ENCODE measurements at places on chromosomes 11 and 22.
A peak's percentile ranks its signal among the peaks of the same experiment; 100 is the strongest.

DNA sequence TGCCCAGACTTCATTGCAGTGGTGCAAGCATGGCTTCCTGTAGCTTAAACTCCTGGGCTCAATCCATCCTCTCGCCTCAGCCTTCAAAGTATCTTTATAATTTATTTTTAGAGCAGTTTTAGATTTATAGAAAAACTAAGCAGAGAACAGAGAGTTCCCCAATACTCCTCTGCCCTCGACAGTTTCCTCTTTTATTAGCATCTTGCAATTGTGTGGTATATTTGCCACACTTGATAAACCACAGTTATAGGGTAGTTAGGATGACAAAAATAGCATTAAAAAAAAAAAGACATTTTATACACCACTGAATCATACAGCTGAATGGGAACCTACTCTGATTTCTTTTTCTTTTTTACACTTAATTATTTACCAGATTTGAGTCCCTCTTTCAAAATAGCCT, 31.2 kb downstream of the MS4A2 start:
- DNase-seq = no peak

DNA sequence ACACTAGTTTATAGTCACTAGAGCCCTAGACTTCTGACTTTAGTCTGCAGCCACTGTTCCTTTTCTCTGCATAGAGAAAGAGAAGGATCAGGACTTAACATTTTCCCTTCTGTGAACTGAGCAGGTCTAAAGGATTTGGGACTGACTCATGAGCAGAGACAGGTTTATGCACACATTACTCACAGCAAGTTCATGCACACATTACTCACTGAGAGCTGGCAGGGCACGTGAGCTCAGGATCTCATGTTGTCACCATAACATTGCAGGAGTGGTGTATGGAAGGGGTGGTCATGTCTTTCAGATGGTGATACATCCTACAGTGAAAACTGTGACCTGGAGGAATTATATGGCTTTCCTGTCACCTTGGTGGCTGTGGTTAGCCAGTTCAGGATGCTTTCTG, 56.4 kb downstream of the CEP164 start:
- DNase-seq = no peak

DNA sequence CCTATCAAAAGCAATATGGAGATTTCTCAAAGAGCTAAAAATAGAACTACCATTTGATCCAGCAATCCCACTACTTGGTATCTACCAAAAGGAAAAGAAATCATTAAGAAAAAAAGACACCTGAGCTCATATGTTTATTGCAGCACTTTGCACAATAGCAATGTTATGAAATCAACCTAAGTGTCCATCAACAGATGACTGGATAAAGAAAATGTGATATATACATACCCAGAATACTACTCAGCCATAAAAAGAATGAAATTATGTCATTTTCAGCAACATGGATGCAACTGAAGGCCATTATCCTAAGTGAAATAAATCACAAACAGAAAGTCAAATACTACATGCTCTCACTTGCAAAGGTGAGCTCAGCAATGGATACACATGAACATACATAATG, 1565.5 kb upstream of the RAG2 start:
- DNase-seq = no peak

DNA sequence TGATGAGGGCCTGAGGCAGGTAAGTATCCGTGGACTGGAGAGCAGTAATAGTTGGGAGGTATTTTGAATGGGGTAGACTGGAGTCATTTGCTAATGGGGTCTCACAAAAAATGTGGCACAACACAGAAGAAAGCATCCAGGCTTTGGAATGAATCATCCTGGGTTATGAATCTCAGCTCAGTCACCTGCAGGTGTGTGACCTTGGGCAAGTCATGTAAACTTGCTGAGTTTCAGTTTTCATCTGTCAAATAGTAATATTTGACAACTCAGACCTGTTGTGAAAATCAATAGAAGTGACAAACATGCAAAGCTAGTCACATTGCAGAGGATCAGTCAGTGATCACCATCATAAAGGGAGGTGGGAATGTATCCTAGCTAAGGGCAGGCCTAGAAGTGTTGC, 232.0 kb upstream of the TENM4 start:
- no peak for DNase-seq

DNA sequence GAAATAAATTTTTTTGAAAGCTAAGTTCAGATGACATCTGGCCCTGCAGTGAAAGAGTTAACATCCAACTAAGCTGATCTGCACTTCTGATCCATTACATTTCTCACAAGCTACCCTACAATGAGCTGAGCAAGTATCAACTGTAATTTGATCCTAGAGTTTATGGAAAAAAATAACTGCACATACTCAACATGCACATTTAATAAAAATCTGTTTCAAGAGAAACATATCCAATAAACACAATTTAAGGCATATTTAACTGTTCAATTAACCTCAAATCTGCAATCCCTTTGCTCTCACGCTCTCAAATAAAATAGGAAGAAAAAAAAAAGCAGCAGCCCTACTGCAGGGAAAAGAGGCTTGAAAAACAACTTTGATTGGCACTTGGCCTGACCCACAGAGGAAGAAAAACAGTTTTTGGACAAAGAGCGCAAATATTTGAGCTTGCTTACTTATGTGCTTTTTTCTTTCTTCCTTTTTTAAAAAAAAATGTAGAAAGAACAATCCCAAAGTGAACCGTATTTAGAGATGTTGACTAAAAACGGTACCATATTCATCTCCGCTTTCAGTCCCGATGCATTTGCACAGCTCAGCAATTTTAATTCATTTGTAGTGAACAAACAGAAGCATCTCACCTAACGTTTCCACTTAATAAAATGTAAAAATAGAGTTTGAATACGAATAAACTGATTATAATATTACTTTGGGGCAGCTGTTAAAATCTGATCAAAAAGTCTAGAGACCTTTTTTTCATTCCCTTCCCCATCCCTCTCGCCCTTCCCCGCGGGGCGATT, 1.6 kb downstream of the SESN3 start:
- peak; percentile 12 for DNase-seq

GRCh38 chr11:65849366-65849765, 8.6 kb downstream of the CFL1 start:
- DNase-seq = no peak

DNA sequence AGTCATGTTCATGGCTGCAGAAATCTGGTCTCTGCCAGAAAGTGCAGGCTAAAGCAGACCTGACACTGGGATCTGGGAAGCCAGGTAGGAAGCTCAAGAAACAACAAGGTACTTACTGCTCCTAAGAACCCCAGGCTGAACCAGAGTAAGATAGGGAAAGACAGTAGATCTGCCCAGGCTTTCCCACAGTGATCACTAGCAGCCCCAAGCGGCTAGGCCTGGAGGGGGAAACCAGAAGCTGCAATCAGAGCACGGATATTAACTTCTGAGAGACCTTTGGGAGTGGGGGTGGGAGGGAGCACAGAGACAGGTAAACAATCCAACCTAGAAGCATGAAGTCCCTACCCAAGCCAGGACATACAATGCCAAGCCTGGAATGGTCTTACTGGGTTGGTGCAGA, 135.2 kb upstream of the C11orf58 start:
- DNase-seq = no peak

- no peak for DNase-seq
Measured at GRCh38 chr22:19476023-19476422, 3.0 kb downstream of the UFD1 start.

DNA sequence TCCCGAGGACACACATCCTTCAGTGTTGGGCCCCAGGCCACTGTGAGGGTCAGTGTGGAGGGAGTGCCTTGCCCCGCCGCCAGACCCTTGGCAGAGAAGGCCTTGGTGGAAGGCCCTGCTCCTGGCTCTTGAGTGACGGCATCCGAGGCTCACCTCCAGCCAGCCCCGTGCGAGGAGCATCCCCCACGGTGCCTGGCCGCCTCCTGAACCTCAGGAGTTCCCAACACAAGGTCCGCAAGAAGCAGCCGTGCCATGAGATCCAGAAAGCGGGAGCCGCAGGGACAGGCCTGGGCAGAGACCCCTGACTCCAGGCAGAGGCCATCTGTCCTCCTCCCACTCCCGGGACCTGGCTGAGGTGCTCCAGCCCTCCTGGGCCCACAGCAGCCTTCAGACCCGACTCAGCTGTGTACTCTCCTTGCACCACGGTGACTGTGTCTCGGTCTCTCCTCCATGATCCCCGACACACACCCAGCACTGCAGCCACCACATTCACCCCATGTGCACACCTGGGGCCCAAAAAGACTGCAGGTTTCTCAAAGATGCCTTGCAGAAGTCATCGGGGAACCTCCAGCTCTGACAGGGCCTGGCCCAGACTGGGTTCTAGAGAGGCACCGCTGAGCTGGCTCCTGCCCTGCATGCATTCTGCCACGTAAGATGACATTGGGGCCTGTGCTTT, 870.2 kb downstream of the BRD1 start:
- DNase-seq = no peak
